ENCODE measurements at places on chromosomes 5 and 9. TPM values are rescaled to one million over a fixed set of nuclear protein-coding genes. Genes with fewer than 3 reads are reported as not detected.

The PCDHAC2 gene
- total RNA-seq = not detected

The SLC36A3 gene
- total RNA-seq = not detected

DNA sequence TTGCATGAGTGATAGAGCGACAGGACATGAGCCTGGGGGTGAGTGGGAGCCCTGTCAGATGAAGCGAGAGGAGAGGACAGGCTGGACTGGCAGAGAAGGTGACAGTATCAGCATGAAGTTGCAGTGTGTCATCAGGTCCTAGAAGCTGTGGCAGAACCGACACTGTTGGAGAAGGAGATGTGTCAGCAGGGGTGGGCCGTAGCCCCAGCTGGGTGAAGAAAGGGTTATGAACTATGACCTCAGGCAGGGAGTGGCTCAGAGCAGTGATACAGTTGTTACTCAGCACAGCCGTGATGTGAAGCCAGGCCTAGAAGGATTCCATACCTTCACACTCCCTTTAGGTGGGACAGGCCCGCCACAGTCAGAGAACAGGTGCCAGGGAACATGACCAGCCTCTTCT lies 7.6 kb downstream of the PCYOX1L start:
- H3K4me1 ChIP-seq = peaks cover 14% of the 10 kb centered on the region
- H3K36me3 ChIP-seq = peaks cover 8% of the 10 kb centered on the region
- DNase-seq = no peak
- no peak overlapping the region for H3K4me3 ChIP-seq
- H3K27me3 ChIP-seq = no peaks in the 10 kb centered on the region
- no peak overlapping the region for H3K27ac ChIP-seq

DNA sequence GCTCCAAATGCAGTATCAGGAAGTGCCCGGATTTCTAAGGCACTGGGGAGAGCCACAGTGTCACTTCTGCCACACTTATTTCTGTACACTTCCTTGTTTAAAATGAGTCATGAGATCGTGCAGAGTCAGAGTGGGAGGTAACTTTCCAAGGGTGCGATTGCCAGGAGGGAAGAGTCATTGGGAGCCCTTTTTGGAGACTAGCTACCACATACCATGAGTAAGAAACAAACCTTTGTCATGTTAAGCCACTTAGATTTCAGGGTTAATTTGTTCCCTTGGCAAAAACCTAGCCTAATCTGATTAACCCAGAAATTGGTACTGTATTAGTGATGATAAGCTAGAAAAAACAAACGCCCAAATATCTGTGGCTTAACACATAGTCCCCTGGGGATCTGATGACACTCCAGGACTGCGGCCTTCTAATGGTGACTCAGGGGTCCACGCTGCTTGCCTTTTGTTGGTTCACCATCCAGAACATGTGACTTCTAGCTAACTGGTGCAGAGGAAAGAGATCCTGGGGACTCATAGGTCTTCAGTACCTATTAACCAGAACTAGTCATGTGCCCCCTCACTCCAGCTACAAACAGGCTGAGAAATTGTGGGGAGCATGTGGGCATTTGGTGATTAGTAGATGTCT lies 48.6 kb upstream of the TLE1 start:
- no peaks in the 10 kb centered on the region for H3K36me3 ChIP-seq
- peaks cover 2% of the 10 kb centered on the region for H3K27me3 ChIP-seq
- H3K4me3 ChIP-seq = no peak overlapping the region
- no peaks in the 10 kb centered on the region for H3K4me1 ChIP-seq

- no peak for DNase-seq
- H3K4me1 ChIP-seq = peaks cover 2% of the 10 kb centered on the region
- H3K4me3 ChIP-seq = no peak overlapping the region
- H3K36me3 ChIP-seq = no peaks in the 10 kb centered on the region
These were observed 61.1 kb upstream of the FUBP3 start for GRCh38 chr9:130518233-130518632.

- H3K36me3 ChIP-seq = no peaks in the 10 kb centered on the region
- H3K4me1 ChIP-seq = no peaks in the 10 kb centered on the region
- H3K4me3 ChIP-seq = no peak overlapping the region
- H3K27ac ChIP-seq = no peak overlapping the region
- no peak for DNase-seq
These were observed 20.1 kb downstream of the NFIB start for GRCh38 chr9:14293801-14294200.

- H3K4me3 ChIP-seq = no peak overlapping the region
- no peak for DNase-seq
- H3K27me3 ChIP-seq = no peaks in the 10 kb centered on the region
These were observed 96.5 kb downstream of the NR6A1 start for GRCh38 chr9:124674651-124675050.

The ROR2 gene
- total RNA-seq = not detected

DNA sequence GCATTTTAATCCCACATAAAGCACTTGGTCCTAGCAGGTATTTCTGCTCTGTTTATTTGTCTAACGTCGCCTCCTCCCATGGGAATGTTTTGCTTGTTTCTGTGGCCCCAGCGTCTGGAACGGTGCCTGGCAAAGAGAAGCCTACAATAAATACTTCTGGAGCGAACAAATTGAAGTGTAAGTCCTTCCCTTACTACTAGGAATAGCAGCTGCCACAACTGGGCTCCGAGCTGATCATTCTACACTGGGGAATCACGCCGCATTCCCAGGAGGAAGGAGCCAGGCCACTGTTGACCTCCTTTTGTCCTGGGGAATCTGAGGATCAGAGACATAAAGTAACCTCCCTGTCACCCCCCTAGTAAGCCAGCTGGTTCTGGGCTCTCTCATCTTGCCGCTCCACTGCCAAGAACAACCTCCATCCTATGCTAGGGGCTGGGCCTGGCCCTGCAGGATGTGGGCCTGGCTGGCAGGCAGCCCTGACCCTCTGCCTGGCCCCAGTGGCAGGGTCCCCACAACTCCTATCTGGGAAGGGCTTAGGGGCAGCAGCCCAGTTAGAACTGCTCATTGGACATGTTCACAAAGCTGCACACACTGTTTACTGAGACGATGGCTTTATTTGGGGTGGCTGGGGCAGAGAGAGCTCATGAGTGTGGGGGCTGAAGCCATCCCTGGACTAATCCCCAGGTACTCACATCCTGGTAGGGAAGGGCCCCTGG lies 82.8 kb downstream of the GTF3C4 start:
- H3K27me3 ChIP-seq = no peaks in the 10 kb centered on the region
- no peak overlapping the region for H3K4me3 ChIP-seq
- no peak overlapping the region for H3K27ac ChIP-seq
- H3K36me3 ChIP-seq = no peaks in the 10 kb centered on the region
- H3K4me1 ChIP-seq = no peaks in the 10 kb centered on the region

GRCh38 chr9:72022841-72023240 lies 37.6 kb downstream of the C9orf57 start:
- no peaks in the 10 kb centered on the region for H3K36me3 ChIP-seq
- H3K27ac ChIP-seq = no peak overlapping the region
- no peaks in the 10 kb centered on the region for H3K4me1 ChIP-seq
- no peak overlapping the region for H3K4me3 ChIP-seq
- no peak for DNase-seq
- H3K27me3 ChIP-seq = no peaks in the 10 kb centered on the region
